Placental epithelial cell (primary cell): ENCODE measurements at places on chromosomes 13 and 19. TPM values are rescaled to one million over a fixed set of nuclear protein-coding genes. Genes with fewer than 3 reads are reported as not detected.

Gene GET3
- 76.6 and 122 TPM in 2 replicates for total RNA-seq

Gene FRY
- 0.11 and 0.39 TPM in 2 replicates for total RNA-seq

Gene CHST8
- total RNA-seq, result under 0.01 and 0.11 TPM in 2 replicates

Gene ZNF723
- not detected in 2 replicates for total RNA-seq

Gene KLF1
- not detected in 2 replicates for total RNA-seq

Gene CEACAM8
- 1.2 TPM in 1 of 2 replicates, not detected in the other for total RNA-seq

Gene ANGPTL4
- total RNA-seq, result 0.22 and 0.39 TPM in 2 replicates
